ENCODE measurements at places on chromosomes 6 and 20.

DNA sequence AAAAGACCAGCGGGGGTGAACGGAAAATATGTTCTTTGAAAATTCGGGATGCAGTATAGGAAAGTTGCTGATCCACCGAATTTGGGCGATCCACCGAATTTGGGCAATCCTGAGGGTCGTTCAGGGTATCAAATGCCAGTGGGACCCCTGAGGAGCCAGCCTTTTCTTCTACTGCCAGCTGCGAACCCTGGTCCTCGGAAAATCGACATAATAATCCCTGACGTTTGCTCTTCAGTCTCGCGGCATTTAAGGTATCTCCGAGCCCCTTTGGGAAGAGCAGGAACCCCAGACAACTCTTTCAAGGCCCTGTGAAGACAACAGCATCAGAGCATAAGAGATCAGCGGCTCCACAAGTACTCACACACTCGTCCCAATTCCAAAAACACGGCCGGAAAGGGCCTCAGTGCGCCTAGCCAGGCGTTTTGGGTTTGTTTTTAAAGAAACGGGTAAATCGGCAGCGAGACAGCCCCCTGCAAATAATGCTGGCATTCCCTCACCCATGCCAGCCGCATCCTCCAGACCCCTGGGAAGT, 1.0 kb downstream of the SIM1 start:
- no peak for DNase-seq

DNA sequence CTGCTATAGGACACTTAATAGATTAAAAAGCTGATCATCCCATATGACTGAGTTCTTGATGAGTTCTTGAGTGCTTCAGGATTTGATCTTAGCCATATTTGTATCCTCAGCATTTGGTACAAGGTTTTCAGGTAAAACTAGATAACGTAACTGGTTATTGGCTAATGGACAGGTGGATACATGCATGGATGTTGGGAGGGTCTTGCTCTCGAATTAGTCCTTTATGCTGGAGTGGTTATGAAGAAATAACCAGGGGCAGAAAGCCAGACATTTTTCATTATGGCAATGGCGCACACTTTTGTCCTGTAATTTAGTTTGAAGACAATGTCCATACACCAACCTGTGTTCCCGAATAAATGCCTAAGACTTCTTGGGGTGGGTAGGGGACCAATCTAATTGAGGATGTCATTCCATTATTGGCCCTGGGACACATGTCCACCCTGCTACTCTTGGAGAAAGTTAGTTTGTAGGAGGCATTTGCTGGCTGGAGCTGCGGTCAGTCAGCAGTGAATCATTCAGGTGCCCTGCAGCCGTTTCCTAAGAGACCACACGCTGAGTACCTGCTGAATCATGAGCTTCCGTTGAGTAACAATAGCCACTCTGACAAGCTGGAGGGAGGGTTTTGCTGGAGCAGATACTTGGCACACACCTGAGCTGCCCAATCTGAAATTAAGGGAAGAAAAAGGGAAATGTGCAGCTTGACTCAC, 194.4 kb downstream of the FOXA2 start:
- DNase-seq = no peak

- DNase-seq = no peak
These were observed 14.9 kb downstream of the WTAP start for GRCh38 chr6:159742165-159742564.

DNA sequence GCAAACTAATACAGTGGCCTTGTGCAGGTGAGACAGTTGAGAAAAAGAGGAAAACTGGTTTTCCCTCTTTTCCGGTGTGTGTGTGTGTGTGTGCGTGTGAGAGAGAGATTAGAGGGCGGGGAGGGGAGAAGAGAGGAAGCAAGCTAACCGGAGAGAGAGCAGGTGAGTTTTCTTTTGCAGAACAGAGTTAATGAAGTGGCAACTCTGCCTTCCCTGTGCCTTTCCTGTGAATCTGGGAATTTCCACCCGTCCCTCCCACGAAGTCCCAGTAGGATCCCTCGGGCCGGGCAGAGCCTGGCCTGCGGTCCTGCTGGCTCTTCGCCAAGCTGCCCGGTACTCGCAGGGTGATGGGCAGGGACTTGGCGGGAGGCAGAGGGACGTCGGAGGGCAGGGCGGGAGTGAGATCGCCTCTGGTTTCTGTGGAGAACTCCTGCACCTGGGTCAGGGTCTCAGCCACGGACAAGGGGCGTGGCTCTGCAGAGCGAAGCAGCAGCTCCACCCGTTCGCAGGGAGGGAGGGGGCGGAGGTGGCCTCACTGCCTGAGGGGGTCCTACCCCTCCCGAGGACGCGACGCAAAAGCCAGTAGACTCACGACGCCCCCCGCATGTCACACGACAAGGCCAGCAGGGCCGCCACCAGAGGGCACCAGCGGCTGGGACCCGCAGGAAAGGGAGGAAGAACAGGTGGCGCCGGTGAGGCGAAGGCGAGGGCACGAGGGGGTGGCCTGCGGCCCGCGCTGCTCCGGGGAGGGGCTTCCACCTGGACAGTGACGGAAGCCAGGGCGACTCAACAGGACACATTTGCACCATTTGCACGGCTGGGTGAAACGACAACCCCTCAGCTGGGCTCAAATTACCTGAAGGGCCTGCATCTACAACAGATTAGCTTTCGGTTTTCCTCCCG, 51.2 kb upstream of the RNF182 start:
- no peak for DNase-seq

DNA sequence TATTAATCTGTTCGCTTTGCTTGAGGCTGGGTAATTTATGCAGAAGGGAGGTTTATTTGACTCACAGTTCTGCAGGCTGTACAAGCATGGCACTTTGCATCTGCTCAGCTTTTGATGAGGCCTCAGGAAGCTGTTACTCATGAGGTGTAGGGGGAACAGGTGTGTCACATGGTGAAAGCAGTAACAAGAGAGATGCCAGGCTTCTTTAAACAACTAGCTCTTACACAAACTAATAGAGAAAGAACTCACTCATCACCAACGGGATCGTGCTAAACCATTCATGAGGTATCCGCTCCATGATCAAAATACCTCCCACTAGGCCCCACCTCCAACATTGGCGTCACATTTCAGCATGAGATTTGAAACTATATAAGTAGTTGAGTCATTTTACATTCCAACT, 34.4 kb upstream of the GCLC start:
- DNase-seq = no peak

DNA sequence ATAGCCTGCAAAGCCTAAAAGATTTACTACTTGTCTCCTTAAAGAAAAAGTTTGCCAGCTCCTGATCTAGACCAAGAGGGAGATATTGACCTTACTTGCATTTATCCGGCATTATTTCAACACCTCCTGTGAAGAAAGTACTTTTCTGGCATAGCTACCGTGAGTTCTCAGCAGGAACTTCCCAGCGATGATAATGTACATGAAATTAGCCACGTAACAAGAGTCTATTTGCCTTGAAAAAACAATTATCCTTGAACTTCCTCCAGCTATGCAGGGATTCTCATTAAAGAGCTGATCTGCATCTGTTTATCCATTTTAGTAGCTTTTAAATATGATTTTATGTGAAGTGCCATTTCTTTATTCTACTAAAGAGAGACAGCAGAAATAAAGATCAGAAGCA, 41.7 kb downstream of the ALDH5A1 start:
- no peak for DNase-seq

DNA sequence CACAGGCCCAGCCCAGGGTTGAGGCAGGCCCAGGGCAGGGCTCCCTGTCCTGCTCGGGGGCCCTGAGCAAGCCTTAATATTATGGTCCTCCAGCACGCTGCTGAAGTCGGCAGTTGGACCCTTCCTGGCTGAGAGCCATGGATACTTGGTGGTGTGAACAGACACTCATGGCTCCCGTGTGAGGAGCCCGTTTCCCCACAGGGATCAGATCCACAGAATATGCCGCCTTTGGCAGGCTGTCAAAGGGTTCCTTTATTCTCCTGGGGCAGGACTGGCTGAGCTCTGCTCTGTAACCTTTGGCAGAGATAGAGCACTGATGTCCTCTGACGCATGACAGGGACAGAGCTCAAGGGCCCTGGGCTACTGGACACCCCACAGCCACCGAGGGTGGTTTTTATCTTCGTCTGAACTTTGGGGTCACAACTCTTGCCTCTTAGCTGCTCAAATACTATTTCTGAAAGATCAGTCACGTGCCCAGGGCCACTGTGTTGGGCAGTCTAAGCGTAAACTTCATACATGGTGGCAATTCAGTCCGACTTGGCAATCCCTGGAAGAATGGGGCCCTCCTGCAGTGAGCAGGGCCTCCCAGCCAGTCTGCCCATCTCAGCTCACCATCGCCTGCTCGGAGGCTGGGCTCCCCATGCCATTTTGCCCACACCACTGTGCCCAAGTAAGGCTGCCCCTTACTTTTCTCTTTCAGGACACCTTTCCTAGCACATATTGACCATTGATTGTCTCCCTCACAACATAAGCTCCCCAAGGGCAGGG, 49.1 kb downstream of the TTI1 start:
- no peak for DNase-seq

DNA sequence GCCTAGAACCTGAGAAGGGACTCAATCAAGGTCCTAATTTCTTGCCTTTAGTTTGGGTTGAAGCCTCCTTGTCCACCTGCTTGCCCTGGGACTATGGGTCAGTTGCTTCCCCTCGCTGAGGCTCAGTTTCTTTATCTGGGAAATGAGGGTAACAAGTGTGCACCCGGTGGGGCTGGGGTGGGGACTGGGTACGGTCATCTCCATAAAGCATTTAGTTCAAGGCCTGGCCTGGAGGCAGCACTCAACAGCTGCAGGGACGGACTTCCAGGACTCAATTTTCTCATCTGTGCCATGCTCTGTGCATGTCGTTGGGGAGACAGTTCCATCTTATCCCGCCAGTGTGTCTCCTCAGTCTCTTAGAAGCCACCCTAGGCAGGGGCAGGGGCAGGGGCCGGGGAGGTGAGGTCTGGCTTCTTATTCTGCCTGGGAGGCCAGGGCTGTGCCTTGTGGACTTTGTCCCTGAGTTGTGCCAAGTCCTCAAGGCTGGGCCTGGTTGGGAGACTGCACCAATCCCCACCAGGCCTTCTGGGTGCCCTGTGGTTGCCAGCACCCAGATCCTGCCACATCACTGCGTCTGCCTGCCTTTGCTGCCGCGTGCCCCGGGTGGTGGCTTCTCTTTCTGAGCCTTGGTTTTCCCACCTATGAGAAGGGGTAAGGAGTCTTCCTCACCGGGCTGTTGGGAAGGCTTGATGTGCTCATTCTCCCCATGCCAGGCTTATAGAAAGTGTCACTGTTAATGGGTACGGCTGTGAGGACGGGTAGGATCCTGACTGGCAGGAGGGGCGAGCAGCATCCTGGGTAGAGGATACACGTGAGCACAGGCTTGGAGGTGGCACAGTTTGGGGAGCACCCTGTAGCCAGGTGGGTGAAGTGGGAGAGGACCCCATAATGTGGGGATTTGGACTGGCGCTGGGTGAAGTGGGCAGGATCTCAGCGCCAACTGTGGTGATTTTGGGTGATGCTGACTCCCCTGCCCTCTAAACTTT, 8.6 kb downstream of the SRC start:
- DNase-seq = no peak

All from CD14-positive monocyte (primary cell).